ENCODE measurements at places on chromosomes 5 and 9.

GRCh38 chr5:143977891-143978461 is 166.0 kb downstream of the HMHB1 start:
- no peak for DNase-seq

DNA sequence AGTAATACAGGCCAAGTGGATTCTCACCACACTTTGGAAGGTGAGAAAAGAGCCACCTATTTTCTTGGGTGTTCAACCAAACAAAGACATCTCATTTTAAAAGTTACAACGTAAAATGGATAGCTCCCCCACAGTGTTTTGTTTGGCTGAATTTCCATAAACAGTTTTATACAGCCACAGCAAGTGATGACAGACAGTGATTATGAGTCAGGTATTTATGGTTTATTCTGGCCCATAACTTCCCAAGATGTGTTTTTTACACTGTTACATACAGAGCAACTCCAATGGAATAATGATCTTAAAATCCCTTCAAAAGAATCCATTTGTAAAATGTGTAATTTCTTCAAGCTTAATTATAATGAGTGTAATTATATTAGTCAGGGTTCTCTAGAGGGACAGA is 421.3 kb downstream of the TLE1 start:
- no peak for DNase-seq

GRCh38 chr5:116068028-116068632 is 16.7 kb upstream of the COMMD10 start:
- peak; percentile 49 for DNase-seq

DNA sequence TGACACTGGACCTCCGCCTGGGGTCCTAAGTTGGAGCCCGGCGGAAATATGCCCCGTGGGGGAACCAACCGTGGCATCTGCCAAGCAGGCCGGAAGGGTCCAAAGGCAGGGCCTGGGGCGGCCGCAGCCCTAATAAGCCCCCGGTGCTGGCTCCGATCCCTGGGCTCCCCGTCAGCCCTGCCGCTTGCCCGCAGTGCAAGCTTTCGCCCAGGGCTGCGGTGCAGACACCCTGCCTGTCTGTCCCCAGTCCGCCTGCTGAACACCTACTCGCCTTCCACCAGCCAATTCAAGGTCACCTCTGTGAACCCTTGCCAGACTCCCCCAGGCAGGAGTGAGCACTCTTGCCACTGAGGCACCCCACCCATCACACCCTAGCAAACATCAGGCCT is 502 bp upstream of the PTGR1 start:
- no peak for DNase-seq

DNA sequence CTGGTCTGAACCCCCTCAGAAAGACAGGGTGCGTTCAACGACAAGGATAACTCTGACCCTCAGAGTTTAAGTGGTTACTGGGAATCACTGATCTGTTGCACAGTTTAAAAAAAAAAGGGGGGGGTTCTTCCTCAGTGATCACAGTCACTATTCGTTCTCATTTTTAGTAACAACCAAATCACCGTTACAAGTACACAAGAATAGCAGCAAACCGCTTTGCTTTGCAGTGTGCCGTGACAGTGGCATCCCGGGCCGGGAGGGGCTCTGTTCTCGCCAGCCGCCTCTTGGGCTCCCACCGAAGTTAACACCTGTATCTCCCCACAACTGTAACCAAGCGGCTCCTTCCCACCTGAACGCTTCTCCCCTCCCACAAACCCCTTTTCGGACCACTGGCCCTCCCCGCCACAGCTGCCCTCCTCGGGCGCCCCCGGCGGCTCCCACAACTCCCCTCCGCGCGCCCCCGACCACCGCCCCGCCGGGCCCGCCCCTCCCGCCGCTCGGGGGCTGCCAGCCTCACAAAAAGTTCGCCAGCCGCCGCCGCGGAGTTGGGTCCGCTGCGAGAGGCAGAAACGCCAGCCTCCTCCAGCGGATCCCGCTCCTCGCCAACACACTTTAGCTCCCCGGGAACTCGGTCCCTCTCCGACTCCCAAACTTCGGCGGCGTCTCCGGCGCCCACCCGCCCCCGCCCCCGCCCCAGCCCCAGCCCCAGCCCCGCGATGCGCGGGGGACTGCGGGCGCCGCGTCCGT is 1.2 kb downstream of the SSBP2 start:
- no peak for DNase-seq

DNA sequence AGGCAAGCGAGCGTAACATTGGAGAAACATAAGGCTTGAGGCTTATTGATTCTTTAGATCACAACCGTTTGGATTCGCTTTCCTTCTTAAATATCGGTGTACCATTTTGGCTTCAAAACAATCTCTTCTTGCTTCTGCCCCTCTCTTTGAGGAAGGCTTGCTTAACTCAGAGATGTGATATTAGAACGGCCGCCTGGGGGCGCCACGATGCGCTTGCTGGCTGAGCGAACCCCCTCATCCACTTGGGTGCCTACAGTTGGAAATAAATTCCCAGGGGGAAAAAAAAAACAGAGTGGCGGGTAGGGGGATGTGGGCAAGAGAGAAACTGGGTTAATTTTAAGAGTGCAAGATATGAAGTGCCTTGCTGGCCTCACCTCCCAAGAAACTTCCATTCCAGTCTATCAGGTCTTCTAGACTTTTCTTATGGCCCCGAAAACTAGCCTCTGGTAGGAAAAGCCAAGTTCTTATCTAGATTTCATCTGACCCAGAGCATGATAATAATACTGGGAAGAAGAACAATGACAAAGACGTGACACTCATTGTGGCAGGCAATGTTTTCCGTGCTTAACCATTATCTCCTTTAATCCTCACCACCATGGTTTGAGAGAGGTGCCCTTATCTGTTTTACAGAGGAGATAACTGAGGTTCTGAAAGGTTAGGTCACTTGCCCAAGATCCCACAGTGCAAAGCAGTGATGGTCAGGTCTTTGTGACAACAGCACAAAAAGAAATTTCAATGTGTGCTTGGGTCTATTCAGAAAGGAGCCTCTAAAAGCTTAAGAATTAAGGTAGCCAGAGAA is 115.8 kb downstream of the DPYSL3 start:
- DNase-seq: no peak

DNA sequence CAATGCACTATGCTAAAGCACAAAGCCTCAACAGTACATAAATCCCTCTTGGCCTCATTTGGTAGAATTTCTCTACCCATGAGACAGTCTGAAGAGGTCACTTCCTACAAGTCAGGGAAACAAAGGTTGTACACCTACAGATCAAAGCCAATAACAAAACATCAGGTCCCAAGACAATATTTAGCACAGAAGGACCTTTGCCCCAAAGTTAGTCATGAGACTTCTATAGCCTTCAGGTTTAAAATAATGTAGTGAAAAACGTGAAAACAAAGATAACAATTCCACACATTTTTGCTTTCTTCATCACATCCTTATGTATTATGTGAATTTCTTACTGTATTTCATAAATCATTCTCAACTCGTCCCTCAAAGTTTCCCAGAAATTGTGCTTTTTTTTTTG is 15.8 kb downstream of the AFF4 start:
- no peak for DNase-seq

- DNase-seq: no peak
Observed at GRCh38 chr5:96703384-96703920, 41.3 kb downstream of the CAST start.

DNA sequence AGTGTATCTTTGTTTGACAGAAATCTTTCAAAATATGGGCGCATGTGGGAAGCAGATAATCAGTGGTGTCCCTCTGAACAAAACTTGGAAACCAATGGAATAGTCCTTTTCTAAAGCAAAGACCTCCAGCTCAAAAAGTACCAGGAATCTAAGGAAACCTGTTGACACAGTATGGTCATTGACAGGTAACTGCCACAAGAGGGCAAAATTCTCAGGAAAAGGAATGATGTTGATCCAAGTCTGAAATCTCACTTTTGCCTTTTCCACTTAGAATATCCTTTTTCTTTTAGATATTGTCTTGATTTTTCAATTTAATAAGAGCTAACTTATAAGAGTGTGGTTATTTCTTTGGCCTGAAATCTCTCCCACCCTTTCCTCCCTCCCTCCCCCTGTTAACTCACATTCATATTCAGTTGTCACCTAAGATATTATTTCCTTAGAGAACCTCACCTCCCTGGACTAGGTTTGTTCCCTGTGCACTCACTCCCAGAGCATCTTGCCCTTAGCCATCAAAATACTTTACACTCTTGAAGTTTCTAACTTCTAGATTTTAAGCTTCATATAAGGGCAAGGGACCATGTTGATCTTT is 59.0 kb upstream of the BARX1 start:
- no peak for DNase-seq

DNA sequence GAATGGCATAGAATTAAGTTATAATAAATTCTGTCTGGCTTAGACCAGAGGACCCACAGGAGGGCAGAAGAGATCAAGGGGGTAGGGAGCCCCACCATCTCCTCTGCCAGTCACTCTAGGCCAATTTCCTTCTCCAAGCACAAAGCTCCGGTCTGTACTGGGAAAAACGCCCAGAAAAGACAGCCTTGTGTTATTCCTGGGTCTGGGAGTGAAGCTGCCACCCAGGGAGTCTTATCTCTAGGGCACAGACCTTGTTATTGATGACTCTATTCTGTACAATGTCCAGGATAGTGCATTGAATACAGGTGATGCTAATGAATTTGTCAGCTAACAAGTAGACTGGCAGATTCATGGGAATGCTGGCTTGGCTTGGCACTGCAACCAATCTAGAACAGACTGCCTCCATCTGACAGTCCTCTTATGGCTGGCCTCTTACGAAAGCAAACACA is 60.7 kb downstream of the MED27 start:
- peak; percentile 89 for DNase-seq

DNA sequence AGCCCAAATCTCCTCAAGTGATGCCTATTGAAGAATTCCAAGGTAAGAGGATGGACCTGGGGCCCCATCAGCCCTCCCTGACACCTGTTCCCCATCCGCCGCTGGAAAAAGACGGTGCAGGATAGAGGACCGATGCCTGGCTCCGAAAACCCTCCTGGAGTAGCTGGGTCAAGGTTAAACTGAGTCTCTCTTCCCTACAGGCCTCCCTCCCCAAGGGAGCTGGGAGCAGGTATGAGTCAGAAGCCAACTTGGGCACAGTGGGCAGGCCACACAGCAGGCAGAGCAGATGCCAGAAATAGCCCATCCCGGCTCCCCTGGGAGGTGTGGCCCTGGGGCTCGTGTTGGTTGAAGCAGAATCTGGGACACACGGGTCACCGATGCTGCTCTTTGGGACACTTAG is 75.6 kb downstream of the NTNG2 start:
- no peak for DNase-seq

- DNase-seq: no peak
Observed at GRCh38 chr9:112863214-112863613, 27.5 kb downstream of the SLC46A2 start.

GRCh38 chr5:14778792-14779070 is 92.8 kb downstream of the ANKH start:
- DNase-seq: no peak

GRCh38 chr5:92544596-92544995 is 1036.4 kb downstream of the NR2F1-AS1 start:
- DNase-seq: no peak

GRCh38 chr5:23343121-23343520 is 164.3 kb upstream of the PRDM9 start:
- no peak for DNase-seq

DNA sequence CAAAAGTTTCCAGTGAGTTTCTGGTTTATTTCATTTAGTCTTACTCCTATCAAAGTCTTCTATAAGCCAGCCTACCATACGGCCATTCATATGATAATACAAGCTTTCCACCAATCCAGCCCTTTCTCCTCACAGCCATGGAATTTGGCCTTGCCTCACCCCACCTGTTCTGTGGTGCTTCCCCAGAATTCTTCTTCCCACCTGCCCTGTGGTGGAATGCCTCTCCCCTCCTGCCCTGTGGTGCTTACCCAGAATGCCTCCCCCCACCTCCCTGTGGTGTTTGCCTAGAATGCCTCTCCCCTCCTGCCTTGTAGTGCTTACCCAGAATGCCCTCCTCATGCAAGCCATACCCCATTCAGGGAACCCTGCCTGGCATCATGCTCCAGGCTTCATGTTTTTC is 90.3 kb upstream of the APC start:
- no peak for DNase-seq

DNA sequence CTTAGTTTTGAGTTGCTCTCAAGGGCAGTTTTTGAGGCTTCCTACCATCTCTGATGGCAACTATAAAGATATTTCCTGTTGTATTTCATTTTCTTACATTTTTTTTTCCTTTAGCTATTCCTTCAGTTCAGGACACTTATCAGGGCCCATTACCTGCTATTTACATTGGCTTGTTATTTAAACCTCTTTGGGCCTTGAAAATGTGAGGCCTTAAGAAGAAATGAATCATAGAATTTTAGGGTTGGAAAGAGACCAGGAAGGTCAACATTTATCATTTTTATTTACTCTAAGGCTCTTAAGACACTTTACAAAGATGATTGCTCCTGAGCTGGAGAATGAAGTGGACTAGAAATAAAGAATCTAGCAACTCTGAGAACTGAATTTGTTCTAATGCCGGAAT is 335.2 kb downstream of the DTWD2 start:
- DNase-seq: no peak

Data from mucosa of gallbladder (tissue), 1 donor.